Activated CD4-positive, alpha-beta T cell treated with anti-CD3 and anti-CD28 coated beads, Interleukin-2, amount 50 U/mL, for 1 hour (primary cell): ENCODE measurements at places on chromosomes 16 and 17.

GRCh38 chr17:41340494-41340893 is 10.1 kb downstream of the KRT33A start:
- no peak for DNase-seq

DNA sequence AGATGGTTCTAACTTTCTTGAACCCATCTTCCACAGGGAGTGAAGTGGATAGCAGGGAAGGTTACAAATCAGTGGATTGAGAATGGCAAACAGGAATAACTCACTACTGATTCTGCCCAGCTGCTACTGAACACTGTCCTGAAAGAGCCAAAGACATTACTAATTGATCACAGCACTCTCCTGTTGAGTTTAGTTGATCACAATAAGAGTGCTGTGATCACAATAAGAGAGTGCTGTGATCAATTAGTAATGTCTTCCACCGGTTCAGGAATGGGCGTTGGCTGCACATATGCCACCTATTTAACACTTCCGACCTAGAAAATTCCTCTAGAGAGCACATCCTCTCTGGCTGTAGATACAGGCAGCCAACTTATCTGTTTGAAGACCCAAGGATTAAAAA is 11.4 kb downstream of the CFAP97D1 start:
- no peak for DNase-seq

DNA sequence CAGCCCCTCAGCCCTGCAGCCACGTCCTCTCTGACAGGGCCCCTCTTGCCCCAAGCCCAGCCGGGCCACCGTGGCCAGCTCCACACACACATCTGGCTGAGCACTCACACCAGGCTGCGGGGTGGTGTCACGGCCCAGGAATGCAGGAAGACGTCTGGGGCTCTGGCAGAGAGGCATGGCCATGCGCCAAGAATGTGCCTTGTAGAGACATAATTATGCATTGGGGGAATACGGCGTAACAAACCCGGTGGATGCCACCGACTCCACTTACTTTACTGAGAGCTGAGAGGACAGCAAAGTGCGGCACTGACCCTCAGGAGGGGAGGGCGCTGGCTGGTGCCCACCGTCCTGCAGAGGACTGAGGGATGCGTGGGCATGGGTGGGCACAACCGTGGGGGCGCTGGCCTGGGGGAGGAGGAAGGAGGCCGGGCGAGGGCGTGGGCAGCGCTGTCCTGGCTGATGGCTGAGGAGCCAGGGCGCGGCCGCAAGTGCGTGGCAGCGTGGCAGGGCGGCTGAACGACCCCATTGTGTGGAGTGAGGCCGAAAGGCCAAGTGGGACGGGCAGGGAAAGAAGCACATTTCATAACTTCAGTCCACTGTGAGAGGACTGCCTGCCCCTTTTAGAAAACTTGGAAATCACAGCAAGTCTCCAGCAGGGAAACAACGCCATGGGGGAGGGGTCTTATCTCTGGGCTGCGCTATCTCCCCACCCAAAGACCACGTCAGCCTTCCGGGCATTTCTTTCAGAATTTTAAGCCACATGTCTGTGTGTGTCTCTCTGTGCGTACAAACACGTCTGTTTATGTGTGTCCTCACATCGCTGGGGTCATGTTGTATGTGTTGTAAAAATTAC is 30.6 kb downstream of the METRNL start:
- no peak for DNase-seq

DNA sequence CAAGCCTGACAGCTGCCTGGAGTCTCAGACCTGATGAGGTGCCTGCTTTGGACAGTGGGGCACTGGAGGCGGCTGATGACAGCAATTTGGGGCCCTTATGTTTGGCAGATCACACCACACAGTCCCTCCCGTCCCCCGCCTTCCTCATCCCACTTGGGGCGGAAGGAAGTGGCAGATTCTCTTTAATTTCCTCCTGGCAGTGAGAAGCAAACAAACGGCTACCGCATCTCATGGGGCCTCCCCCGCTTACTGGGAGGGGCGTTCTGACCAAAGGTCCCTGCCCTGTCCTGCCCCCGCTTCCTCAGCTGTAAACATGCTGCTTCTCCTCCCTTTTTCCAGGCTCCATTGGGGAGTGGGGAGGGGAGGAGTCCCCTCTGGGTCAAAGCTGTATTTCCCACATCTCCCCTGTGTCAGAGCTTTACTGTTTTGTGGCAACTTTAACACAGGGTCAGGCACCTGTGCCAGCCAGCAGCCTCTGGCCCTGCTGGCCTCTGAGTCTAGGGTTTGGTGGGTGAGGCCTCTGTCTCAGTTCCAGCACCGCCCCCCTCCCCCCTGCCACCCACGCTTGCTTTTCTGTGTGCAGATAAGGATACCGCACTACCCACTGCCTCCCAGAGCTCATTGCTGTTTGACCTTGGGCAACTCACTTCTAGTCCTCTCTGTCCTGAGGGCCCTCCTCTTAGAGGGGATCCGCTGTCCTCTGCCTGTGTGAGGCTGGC is 5.4 kb upstream of the NFATC3 start:
- DNase-seq = peak; percentile 57

DNA sequence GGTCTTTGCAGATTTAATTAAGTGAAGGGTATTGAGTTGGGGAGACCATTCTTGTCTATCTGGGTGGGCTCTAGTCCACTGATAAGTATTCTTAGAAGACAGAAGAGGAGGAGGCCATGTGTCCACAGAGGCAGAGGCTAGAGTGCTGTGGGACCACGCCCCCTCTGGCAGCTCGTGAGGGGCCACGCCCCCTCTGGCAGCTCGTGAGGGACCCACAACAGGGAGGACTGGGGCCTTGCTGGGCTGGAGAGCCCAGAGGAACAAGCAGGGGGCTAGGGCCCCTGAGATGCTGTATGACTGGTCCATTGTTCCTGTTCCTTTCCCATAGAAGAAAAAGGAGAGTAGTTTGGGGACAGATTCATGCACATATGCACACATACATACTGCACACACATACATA is 106.8 kb downstream of the METRNL start:
- DNase-seq = no peak

- no peak for DNase-seq
Measured at GRCh38 chr16:75341564-75342307, 90.3 kb upstream of the BCAR1 start.

DNA sequence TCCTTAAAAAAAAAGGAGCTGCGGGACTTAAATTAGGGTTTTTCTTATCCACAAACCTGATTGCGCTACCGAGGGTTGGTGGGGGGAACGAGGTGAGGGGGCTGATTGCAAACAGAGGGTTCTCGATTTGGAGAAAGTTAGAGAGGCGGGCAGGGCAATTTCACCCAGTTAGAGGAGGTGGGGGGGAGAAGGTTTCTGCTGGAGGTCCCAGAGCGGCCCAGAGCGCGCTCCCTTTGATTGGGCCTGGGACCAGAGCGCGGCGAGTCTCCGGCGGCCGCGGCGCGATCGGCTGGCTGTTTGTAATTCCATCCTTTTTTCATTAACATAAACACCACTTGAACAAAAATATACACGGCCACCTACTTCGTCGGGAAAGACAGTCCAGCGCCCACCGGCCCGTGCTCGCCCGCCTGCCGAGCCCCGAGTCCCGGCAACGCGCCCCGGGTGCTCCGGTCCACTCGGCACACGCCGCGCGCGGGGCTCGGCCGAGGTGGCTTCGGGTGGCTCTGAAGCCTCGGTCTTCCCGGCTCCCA is 13.3 kb upstream of the FOXF1 start:
- DNase-seq = no peak

- DNase-seq = no peak
Measured at GRCh38 chr17:83154311-83155127, 75.1 kb downstream of the METRNL start.

GRCh38 chr16:14955546-14956231 is 18.4 kb downstream of the NPIPA1 start:
- no peak for DNase-seq

DNA sequence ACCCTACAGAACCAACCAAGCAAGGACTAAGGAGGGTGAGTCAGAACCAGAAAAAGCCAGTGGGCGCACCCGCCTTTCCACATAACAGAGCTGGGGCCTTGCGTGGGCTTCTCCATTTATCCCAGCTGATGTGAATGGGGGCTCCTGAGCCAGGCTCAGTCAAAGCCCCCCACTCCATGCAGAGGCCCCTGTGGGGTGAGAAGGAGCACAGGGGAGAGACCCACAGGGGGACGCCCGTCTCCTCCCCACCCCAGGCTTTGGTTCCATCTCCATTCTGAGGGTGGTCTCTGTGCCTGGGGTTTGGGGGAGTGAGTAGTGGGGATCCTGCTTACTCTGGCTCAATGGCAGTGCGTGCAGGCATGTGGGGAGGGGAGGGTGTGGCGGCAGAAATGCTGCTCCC is 210.1 kb upstream of the TNRC6C start:
- no peak for DNase-seq

DNA sequence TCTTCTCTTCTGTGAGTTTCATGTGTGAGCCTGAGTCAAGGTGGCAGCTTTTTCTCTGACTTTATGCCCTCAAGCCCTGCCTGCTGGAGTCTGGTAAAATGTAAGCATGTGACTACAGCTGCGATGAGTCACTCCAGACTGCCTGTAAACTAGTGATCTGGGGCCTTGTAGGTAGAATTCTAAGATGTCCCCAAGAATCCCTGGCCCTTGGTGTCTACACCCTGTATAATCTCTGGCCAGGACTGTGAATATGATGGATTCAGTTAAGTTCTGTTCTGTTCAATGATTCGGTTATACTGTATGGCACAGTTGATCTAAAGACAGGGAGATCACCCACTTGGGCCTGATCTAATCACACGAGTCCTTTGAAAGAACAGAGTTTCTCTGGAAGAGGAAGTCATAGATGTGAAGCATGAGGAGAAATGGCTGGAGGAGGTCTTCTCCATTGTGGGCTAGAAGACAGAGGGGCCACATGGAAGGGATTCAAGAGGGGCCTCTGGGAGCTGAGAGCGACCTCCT is 29.8 kb downstream of the PRSS54 start:
- DNase-seq = no peak

- no peak for DNase-seq
Measured at GRCh38 chr17:74749279-74750038, 1.0 kb downstream of the NHERF1 start.

- DNase-seq = peak; percentile 25
Measured at GRCh38 chr17:45307290-45308015, 9.4 kb downstream of the MAP3K14 start.

- peak; percentile 37 for DNase-seq
Measured at GRCh38 chr17:2087597-2088211, 32.8 kb downstream of the HIC1 start.
